ENCODE measurements at places on chromosomes 1 and 21.

DNA sequence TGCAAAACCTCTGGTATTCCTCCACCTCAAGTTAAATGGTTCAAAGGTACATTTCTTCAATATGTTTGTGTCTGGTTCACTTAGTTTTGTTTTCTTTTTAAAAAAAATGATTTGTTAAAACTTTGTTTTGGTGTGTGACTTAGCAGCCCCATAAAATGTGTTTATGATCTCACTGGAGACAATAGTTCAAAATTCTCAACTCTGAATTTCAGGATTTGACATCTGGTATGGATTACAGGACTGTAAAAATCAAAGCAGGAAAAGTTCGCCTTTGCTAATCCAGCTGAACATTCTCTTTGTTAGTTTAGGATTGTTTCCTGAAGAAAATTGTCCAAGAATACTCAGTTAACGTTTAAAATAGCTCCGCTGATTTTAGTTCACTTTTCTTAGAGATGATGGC is 231.7 kb downstream of the HMCN1 start:
- DNase-seq: no peak

- no peak for DNase-seq
Measured at GRCh38 chr1:166136699-166137401, 30.0 kb downstream of the FAM78B start.

- DNase-seq: peak; percentile 39
Measured at GRCh38 chr1:6077506-6077905, 31.8 kb downstream of the KCNAB2 start.

GRCh38 chr1:156852418-156852874 is 6.5 kb downstream of the INSRR start:
- peak; percentile 27 for DNase-seq

DNA sequence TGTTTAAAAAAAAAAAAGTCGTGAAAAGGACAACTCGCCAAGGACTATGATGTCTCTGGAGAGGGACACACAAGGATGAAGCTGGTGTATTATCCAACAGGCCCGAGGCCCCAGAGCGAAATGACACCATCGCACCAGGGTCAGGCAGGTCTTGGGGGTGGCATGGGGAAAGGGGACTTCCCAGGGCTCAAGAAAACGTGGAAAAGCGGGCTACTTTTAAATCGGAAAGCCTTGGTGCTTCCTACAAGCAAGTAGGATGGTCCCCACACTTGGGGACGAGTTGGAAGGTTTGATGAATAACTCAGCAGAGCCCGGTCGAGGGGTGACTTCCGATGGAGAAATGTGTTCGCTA is 505 bp upstream of the GNPAT start:
- no peak for DNase-seq

- DNase-seq: no peak
Measured at GRCh38 chr1:40267767-40268187, 9.7 kb downstream of the ZMPSTE24 start.

DNA sequence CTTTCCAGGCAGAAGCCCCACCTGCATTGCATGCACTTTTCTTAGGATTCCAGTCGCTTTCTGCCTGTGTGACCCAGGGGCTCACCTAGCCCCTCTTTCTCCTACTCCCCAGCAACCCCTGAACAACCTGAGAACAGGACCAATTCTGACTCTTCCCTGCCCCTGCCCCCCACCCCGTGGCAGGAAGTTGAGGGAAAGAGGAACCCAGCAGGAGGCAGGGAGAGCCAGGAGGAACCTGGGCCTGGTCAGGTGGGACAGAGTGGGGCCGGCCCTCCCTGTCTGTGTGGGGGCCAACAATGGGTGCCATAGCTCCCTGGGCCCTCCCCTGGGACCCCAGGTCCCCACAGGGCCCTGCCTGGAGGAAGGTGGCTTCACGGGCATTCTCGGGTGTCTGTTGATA is 6.1 kb downstream of the BMP8A start:
- no peak for DNase-seq

DNA sequence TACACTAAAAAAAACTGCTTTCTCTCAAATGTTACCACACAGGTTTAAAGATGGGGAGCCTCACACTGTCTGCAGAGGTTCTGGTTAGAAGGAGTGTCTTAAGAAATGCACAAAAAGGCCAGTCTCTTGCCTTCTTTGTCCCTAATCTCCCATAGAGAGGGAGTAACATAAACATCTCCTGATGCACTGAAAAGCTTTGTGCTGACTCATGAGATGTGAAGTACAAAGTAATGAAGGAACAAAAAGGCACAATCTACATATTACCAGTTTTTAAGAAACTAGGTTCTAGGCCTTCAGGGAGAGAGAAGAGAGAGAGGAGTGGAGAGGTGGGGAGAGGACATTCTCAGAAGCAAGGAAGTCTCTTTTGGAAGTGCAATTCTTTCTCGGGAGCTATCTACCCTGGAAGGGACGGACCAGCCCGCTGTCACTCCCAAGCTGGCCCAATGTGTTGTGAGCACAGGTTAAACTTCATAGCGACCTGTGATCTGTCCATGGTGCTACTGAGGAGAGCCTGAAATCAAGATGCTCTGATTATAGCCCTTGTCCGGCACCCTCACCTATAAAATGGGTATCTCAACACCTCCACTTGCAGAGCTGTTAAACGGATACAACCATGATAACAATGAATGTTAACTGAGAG is 458.1 kb downstream of the DISC1 start:
- DNase-seq: peak; percentile 68

- no peak for DNase-seq
Measured at GRCh38 chr21:27722095-27722494, 755.2 kb upstream of the ADAMTS5 start.

DNA sequence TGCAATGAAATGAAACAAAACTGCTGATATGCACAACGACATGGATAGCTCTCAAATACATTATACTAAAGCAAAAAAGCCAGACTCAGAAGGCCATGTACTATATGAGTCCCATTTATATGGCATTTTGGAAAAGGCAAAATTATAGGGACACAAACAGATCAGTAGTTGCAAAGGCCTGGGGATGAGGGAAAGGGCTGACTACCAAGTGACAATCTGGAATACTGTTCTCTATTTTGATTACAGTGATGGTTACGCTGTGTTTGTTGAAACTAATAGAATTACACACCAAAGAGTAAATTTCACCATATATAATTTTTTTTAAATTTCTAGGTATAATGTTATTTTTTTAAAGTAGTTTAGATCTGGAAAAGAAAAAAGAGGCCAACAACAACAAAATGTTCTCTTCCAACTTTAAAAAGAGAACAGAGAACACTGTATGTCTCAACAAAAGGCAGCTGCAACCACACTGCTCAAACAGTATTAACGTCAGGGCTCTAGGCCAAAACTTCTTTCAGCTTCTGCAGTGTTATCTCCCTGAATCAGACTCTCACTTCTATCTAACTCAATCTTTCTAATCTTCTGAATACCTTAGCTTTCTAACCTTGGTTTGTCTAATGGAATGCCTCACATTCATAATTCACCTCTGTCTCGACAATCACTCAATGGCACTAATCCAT is 75.8 kb downstream of the FOXJ3 start:
- no peak for DNase-seq

DNA sequence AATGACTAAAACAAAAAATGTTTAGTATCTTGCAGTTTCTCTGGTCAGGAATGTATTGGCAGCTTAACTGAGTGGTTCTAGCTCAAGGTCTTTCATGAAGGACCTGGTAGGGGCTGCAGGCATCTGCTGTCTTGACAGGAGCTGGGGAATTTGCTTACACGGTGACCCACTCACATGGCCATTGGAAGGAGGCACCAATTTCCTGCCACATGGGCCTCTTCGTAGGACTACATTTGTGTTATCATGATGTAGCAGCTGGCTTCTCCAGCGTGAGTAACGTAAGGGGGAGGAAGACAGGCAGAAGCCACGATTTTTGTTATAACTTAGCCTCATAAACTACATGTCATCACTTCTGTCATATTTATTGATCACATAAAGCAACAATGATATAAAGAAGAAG is 376.3 kb downstream of the AMY1C start:
- no peak for DNase-seq

DNA sequence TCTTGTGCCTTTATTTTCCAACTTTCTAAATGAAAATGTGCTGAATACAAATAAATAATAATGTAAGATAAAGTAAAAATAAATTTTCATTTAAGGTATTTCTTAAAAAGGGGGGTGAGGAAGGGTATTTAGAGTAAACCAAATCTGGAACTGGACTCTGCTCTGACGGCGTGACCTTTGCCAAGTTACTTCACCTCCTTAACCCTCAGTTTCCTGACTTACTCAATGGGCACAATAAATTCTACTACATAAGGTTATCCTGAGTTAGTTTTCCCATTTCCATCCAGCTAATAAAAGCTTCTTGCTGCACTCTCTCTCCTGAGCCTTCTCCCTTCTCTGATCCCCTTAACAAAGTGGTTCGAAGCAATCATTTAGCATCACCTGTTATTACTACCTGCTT is 93.9 kb downstream of the NID1 start:
- DNase-seq: no peak

GRCh38 chr1:63116016-63116415 is 206.4 kb upstream of the FOXD3 start:
- no peak for DNase-seq

DNA sequence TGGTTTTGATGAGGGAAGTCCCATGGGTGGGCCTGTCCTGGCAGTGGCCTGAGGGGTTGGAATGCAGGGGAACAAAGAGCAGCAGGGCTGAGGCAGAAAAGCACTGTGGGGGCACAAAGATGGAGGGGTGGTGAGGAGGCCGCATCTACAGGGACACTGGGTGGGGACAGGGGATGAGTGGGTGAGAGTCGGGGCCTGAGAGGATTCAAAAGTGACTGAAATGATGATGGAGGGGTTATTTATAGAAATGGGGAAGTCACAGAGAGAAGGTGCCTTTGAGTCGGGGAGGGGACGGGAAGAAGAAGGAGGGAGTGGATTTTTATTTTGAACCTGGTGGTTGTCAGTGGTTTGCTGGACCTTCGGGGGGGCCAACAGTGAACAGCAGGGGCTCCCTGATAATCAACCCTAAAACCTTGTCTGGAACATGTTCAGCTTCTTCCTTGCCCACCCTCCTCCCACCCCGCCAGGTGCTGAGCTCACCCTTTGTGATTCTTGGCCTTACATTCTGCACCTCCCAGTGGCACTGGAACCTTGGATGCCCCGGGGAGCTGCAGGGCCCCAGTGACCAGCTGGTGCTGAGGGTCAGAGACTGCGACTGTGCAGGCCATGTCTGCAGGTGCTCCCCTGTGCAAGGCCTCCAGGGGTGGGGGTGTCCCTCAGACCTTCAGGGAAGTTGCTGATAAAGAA is 42.9 kb downstream of the IER5 start:
- no peak for DNase-seq

GRCh38 chr1:75771978-75772377 is 14.1 kb upstream of the RABGGTB start:
- no peak for DNase-seq

- no peak for DNase-seq
Measured at GRCh38 chr1:81330111-81330510, 470.6 kb upstream of the ADGRL2 start.

DNA sequence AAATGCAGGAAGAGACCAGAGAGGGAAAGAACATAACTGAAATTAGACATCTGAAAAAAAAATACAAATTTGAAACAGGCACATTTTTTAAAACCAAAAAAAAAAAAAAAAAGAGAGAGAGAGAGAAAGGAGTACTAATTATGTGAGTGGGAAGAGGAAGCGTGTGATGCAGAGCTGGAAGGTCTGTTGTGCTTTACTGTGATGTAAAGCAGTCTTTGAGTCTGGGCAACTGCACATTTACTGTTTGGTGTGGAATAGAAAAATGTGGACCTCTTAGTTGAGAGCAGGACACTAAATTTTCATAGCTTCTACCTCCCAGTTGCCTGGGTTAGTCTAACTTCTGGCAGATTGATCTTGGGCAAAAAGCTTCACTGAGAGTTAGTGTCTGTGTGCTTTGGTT is 16.5 kb downstream of the LHX9 start:
- DNase-seq: no peak

- DNase-seq: no peak
Measured at GRCh38 chr1:8539683-8540082, 221.8 kb downstream of the SLC45A1 start.

DNA sequence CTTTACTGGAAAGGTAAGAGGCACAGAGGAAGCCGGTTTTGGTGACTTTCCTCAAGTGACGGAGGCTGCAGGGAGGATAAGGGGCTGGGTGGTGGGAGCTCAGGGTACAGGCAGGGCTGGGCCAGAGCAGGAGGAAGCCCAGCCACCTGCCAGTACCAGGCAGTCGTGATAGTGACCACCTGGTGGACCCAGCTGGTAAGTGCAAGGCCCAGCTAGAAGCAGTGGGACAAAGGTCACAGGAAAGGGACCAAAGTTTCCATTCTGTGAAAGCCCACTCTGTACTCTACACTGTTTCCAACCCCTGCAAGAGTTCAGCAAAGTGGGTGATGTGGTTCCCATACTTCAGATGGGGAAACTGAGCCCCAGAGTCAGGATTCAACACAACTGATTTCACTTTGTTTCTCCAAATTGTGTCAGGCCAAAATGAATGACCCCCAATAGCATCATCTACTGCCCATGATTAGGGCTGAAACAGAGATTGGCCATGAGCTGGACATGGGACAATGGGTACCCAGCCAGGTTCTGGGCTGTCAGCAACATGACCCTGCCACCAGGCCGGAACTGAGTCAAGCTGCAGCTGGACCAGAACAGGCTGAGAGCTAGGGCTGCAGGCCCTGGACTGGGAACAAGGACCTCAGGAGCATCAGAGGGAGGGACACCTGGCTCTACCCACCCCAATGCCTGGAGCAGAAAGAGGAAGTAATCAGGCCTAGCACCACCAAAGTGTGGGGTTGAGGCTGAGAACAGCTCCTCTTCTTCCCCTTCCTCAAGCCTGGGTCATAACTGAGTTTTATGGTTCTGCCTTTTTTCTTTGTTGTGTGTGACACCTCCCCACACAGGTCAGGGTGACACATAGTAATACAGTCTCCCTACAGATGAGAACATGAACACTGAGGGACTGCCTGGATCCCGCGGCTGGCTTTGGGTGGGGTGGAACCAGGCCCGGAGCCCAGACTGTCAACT is 50.2 kb downstream of the KCNN3 start:
- peak; percentile 45 for DNase-seq

GRCh38 chr1:34884961-34885360 is 25.4 kb upstream of the SMIM12 start:
- peak; percentile 18 for DNase-seq

DNA sequence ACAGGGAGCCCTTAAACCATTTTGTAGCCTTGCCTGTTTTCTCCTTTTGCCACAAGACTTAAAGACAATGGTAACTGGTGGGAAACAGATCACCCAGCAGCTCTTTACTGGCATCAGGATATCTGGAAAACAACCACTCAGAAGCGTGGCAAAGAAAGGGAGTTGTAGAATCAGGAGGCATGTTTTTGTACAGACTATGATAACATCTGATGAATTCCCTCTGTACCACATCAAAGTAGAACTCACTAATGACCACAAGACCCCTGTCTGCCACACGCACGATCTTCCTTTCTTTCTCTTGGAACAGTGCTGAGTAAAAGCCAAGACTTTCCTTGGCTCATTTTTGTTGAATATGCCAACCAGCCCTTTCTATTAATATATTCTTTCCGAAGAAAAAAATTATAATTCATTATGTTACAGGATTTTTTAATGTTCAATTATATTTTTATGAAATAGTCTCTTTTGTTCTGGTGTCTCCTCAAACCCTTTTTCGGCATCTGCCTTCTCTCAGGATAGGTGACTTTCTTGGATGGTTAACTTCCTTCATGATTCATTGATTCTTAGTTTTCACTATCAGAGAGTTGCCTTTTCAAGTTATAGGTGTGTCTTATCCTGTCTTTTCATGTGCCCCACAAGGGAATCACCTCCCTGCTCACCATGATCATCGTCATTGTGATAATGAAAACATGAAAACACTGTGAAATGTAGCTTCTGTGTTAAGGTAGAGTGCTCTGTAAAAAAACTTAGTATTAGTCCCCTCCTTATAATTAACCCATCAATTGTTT is 7.9 kb upstream of the PHGDH start:
- DNase-seq: no peak

GRCh38 chr1:66373157-66373591 is 160.8 kb upstream of the SGIP1 start:
- DNase-seq: no peak

Measured in ELF-1 (cell line).